Stimulated activated CD8-positive, alpha-beta memory T cell treated with anti-CD3 and anti-CD28 coated beads, Interleukin-4, amount 100 ng/mL, for 24 hours (primary cell): ENCODE measurements at places on chromosomes 4 and X.

GRCh38 chr4:106647451-106647850 lies 278.9 kb upstream of the GIMD1 start:
- DNase-seq = no peak

DNA sequence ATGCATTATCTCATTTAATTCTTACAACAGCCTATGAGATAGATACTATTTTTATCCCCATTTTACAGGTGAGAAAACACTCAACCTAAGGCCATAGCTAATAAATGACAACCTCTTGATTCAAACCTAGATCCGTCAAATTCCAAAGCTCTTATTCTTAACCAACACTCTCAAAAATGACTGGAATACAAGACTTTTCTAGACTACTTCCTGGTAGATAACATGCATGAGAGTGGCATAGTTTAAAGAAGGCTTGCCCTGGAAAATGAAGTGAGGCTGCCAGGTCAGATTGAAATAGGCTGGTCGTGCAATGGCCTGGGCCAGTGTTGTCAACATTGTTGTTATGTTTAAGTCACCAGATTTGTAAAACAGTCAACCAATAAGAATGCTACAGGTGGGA lies 86.6 kb downstream of the DNAAF6 start:
- DNase-seq = no peak

- DNase-seq = no peak
Observed at GRCh38 chrX:105190252-105190853, 30.1 kb downstream of the TEX13A start.

DNA sequence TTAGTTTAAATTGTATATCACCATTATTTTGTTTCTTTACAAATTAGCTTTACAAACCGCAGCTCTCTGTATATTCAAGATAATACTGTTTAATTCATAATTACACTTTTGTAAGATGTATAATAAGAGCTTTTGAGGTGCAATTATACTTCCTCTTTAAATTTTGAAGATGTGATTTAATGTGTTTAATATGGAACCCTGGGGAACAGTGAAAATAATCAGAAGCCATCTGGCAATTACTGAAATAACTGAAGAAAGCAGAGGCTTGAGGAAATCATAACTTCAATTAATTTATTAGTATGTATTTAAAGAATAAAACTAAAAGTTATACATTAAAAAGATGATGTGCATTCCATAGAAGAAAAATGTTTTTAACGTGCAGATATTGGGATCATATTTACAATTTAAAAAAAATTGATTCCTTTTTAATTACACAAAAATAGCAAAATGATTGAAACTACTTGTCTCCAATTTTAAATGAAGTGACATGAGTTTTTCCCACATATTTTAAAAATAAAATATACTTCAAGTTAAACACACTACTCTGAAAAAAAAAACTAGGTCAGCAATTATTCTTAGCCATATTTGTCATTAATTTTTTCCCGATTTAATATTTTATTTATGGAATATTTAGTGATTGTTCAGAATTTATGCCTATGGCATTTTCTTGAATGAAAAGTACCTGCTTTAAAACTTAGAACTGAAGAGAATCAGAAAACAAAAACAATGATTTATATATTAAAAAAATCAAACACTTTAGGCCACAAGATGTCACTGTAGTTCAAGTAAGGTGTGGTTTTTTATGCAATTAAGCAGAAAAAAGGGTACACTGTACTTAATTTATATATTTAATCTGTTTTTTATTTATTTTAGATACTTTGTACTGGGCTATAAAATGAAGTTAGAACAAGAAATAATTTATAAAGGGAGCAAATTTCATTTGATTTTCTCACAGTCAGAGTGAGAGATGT lies 942.7 kb upstream of the NDST4 start:
- no peak for DNase-seq

DNA sequence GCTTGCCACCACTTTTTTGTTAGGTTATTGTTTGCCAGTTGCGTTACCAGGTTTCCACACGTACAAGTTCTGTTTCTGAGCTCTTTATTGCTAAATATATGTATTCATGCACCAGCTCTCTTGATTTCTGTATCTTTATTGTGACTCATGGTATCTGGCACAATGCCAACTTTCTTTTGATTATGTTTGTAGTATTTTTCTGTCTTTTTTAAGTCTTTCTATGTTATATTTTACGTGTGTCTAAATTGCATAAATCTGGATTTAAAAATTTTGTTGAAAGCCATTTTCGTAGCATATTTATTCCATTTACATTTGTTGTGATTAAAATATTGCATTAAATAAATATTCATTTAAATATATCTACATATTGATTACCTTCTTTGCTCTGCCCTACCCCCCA lies 73.8 kb downstream of the KDM6A start:
- DNase-seq = no peak

GRCh38 chr4:94813221-94813620 lies 55.5 kb downstream of the BMPR1B start:
- DNase-seq = no peak

GRCh38 chr4:124386648-124387047 lies 325.9 kb downstream of the ANKRD50 start:
- no peak for DNase-seq

GRCh38 chrX:47751670-47752069 lies 85.0 kb upstream of the ZNF81 start:
- DNase-seq = peak; percentile 10

GRCh38 chrX:130626521-130626920 lies 224.7 kb downstream of the RBMX2 start:
- DNase-seq = no peak

GRCh38 chr4:48340276-48340964 lies 909 bp upstream of the SLAIN2 start:
- no peak for DNase-seq

DNA sequence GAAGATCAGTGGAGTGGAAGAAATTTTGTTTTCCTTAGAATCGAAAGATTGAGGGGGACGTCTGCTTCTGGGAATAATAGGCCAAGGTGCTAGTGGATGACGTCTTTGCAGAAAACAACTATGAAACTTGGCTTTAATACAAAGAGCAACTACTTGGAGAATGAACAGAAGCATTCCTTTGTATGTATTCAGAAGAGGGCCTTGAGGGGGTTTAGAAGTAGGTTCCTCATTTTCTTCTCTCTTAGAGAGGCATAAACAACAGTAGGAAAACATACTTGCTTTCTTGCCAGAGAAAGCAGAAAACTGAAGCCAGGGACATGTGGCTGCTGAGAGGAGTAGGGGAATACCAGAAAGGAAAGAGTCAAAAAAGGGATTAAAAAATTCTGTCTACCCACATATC lies 167.8 kb downstream of the ZNF330 start:
- DNase-seq = no peak

- DNase-seq = no peak
Observed at GRCh38 chrX:110755611-110756010, 40.0 kb downstream of the CHRDL1 start.

GRCh38 chrX:147679356-147680005 lies 232.2 kb upstream of the FMR1 start:
- no peak for DNase-seq

DNA sequence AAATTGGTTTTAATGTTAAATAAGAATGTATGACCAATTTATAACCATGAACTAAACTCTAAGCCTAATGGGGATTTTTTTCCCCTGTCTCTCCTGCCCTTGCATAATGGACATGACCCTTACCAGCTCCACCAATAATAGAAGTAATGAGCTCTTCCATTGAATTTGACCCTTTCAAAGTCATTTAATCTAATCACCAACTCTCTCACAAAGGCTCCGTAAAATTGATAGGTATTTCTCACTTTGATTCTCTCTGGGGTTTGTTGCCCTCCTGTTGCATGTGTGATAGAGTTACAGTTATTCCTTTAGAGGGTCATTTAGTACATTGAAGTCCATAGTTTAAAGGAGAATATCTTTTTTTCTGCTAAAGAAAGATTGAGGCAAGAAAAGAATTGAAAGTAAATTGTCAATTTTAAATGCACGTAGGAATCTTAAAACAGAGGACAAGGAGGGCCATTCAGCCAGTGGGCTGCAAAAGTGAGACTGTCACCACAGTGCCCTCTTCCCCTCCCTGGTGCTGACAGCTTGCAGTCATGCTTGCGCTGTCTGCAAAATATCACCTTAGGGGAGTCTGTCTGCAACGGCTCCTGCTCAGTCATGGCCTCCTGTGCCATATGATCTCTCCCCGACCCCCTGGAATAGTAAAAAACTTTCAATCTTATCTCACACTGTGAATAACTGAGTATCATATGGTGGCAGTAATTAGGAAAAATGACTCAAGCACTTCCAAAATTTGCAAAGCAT lies 307.5 kb upstream of the GNPDA2 start:
- no peak for DNase-seq

GRCh38 chr4:111941957-111942356 lies 203.3 kb upstream of the FAM241A start:
- DNase-seq = no peak

DNA sequence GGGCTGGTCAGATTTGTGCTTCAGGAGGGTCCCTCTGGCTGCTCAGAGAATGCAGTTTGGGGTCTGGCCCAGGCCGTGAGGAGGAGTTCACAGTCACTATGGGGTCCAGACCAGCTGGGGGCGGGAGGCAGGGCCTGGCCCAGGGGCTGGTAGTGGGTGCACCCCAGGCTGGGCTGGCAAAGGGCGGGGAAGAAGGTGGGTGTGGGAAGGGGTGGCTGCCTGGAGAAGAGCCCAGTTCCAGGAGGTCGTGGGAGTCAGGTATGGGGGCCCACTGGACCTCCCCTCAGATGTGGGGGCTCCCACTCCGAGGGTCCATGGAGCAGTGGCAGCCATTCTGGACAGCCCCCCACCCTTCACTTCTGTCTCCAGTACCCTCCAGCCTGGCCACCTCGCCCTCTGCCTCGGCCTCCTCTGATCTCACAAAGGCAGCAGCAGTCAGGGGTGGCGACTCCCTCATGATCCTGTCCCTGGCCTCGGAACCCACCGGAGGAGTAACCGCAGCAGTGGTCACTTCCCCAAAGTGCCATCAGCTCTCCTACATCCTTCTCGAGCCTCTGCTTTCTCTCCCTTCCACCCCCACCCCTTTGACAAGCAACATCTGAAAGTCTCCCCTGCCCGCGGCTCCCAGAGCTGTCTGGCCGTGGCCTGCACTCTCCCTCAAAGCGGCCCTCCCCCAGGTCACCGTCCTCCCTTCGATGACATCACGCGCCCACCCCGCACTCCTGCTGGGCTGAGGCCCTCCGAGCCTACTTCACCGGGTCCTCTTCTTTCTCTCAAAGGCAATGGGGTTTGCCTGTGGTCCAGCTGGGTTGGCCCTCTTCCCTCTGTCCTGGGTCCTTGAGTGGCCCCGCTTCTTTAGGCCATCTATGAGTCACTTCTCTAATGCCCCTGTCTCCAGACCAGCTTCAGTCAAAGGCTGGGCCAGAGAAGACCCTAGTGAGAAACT lies 1.7 kb upstream of the SLC6A8 start:
- no peak for DNase-seq

GRCh38 chr4:133865612-133866327 lies 335.8 kb downstream of the PABPC4L start:
- DNase-seq = no peak

DNA sequence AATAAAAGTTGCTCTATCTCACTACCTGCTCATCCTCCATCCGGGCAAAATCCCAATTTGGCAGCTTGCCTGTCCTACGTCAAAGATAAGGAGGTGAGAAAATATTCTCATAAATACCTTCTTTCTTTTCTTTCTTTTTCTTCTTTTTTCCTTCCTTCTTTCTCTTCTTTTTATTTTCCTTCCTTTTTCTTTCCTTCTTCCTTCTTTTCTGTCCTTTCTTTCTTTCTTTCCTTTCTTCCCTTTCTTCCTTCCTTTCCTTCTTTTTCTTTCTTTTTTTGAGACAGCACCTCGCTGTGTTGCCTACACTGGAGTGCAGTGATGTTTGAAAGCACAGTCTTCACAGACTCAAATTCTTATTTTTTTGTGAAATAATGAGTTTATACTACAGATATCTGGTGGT lies 38.6 kb upstream of the NKAP start:
- DNase-seq = no peak

DNA sequence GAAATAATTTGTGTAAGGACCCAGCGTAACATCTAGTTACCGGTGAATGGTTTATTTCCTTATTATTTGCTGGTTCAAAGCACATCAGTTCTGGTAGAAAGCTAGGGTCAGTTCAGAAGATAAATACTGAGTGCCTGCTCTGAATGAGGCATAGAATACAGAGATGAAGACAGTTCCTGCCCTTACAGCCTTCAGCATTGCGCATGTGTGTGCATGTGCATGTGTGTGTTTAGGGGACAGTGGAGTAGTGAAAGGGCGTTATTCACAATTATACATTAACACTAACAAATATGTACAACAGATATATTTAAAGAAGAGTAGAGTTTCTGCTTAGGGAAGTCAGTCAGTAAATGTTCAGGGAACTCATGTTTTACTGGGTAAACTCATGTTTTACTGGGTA lies 29.1 kb downstream of the CEP135 start:
- DNase-seq = no peak

GRCh38 chrX:49171752-49172279 lies at the start of gene PLP2:
Gene PLP2 (plus strand): TSS chrX:49171898. CDS start chrX:49172001, 103 bp downstream.
- peak; percentile 62 for DNase-seq

DNA sequence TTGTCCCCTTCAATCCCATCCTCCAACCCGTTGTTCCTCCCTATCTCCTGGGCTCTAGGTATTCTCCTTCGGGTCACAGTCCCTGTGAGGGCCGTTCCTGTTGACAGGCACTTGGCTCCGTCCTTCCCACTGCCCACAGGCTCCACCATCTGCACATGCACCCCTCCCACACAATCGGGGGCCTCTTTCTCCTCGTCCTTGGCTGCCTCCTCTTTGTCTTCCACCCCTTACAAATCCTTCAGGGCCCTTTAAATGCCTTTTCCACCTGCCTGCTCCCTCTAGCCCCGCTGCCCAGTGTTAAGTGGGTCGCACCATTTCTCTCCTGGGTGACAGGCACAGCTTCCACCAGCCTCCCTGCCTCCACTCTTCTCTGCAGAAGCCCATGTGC lies 2.7 kb upstream of the AVPR2 start:
- DNase-seq = no peak

- DNase-seq = no peak
Observed at GRCh38 chr4:19319607-19320006, 932.1 kb upstream of the SLIT2 start.

DNA sequence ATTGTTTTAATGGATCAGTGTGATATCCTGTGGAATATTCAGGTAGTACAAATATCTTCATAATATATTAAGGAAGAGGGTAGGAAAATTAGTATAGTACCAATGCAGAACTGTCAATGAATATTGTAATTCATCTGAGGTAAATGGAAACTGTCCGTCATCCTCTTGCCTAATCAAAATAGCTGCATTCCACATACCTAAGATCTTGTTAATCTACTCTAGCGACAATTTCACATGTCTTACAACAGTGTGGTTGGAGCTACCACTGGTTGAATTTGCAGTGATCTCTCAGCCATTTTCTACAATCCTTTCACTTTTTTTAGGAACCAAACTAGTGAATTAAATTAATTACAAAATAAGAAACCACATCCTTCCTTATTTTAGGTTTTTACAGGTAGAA lies 117.5 kb downstream of the PCDH18 start:
- DNase-seq = no peak

DNA sequence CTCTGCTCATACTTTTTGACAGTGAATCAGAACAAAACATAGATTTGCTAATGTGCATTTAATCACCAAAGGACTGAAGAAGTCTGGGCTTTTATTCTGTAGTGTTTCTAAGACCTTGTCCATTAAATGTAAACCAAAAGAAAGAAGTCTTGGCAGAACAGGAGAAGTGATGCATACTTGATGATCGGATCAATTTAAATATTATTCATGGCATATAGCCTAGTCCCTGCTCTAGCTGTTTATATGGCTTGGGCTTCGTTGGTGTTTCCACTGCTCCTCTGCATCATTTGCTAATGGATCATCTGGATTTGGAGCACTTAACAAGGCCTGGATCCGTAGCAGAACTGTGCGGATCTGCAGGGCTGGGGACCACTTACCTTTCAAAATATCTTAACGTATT lies 566.6 kb downstream of the GALNTL6 start:
- DNase-seq = no peak
